ENCODE measurements at places on chromosomes 16 and 17.
A peak's percentile ranks its signal among the peaks of the same experiment; 100 is the strongest.

DNA sequence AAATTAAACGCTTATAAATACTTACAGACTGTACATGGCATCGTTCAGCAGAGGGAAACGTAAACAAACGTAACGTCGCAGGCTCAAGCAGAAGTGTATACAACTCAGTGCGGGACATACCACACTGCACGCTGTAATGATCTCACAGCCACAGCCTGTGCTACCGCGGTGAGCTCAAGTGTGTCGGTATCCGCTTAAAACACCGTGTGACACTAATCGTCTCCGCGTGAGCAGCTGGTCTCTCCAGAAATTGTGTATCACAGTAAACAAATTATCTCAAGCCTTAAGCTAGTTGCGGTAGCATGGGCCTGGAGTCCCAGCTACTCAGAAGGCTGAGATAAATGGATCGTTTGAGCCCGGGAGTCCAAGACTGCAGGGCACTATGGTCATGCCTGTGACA is 115.3 kb downstream of the ANKRD11 start:
- no peak overlapping the region for H3K4me3 ChIP-seq
- peaks cover 12% of the 10 kb centered on the region for H3K36me3 ChIP-seq
- H3K27ac ChIP-seq: no peak overlapping the region

GRCh38 chr17:31487648-31488263 is 96.3 kb downstream of the RAB11FIP4 start:
- no peaks in the 10 kb centered on the region for H3K36me3 ChIP-seq
- peak overlapping the region; percentile 71 for H3K4me3 ChIP-seq
- peak; percentile 92 for DNase-seq
- H3K27me3 ChIP-seq: peaks cover 50% of the 10 kb centered on the region
- peaks cover 26% of the 10 kb centered on the region for H3K4me1 ChIP-seq

GRCh38 chr17:17134957-17135333 is 71.2 kb downstream of the PLD6 start:
- DNase-seq: no peak
- no peaks in the 10 kb centered on the region for H3K27me3 ChIP-seq
- no peak overlapping the region for H3K4me3 ChIP-seq
- peaks cover 7% of the 10 kb centered on the region for H3K4me1 ChIP-seq
- peaks cover 100% of the 10 kb centered on the region for H3K36me3 ChIP-seq

DNA sequence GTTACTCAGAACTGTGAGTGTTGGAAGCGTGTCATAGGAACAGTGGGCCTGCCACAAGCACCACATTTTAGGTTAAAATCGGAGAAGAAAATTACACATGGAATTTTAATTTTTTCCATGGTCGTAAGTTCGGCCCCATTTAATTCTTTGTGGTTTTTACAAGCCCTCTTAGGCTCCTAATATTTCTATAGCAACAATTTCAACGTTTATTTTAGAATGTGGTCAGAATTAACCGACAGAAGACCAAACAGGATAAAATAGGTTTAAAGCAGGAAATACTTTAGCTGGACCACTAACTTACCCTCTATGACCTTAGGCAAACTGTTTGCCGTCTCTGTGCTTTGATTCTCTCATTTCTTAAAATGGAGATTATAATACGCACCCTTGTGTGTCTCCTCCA is 69.9 kb downstream of the FTO start:
- no peak for DNase-seq
- H3K27me3 ChIP-seq: no peaks in the 10 kb centered on the region
- H3K36me3 ChIP-seq: no peaks in the 10 kb centered on the region
- H3K4me3 ChIP-seq: no peak overlapping the region

DNA sequence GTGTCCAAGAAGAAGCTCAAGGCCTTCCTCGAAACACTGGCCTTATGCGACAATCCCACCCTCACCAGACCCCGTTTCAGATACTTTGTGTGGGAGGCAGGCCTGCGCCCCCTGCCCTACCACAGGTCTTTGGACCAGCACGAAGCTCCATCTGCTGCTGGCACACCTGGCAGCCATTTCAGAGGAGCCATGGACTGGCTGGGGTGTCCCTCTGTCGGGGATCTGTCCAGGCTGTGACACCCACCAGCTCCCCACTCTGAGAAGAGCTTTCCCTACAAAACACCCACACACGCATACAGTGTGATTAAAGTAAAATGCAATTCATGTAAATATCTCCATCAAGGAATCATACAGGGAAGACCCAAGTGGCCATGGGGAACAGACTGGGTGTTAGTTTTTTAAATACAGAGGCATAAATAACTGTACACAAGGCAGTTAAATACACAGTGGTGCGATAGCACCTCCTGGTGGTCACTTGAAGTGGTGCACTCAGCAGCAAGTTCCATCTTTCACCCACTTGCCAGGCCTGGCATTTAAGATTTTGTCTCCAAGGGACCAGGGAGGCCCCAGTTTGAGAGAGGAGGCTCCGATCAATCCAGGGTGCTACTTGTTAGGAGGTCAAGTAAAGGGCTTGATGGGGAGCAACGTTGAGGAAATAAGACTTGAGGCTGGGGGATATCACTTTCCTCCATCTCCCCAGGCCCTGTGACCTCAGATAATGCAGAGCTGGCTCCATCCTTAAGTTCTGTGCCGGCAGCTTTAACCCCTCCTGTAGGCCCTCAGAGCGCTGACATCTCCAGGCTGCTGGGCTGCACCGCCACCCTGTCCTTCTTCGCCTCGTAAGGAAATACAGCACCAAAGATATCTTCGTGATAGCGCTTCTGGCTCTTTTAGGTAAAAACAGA is 43.6 kb downstream of the NOS2 start:
- no peaks in the 10 kb centered on the region for H3K36me3 ChIP-seq
- no peak for DNase-seq
- H3K27me3 ChIP-seq: no peaks in the 10 kb centered on the region
- H3K4me3 ChIP-seq: no peak overlapping the region
- no peaks in the 10 kb centered on the region for H3K4me1 ChIP-seq
- H3K27ac ChIP-seq: no peak overlapping the region

GRCh38 chr17:72530454-72530853 is 409.6 kb downstream of the SOX9 start:
- no peaks in the 10 kb centered on the region for H3K36me3 ChIP-seq
- no peaks in the 10 kb centered on the region for H3K27me3 ChIP-seq
- H3K27ac ChIP-seq: no peak overlapping the region
- H3K4me1 ChIP-seq: no peaks in the 10 kb centered on the region
- no peak overlapping the region for H3K4me3 ChIP-seq

- H3K27me3 ChIP-seq: peaks cover 15% of the 10 kb centered on the region
- no peak overlapping the region for H3K4me3 ChIP-seq
- H3K4me1 ChIP-seq: peaks cover 28% of the 10 kb centered on the region
- H3K27ac ChIP-seq: no peak overlapping the region
- no peaks in the 10 kb centered on the region for H3K36me3 ChIP-seq
These were observed 3.7 kb upstream of the SSTR2 start for GRCh38 chr17:73160980-73161630.

GRCh38 chr17:74527081-74527480 is 4.2 kb downstream of the CD300LB start:
- H3K36me3 ChIP-seq: no peaks in the 10 kb centered on the region
- H3K27me3 ChIP-seq: no peaks in the 10 kb centered on the region
- no peak overlapping the region for H3K27ac ChIP-seq
- no peak overlapping the region for H3K4me3 ChIP-seq
- H3K4me1 ChIP-seq: no peaks in the 10 kb centered on the region
- DNase-seq: peak; percentile 68

DNA sequence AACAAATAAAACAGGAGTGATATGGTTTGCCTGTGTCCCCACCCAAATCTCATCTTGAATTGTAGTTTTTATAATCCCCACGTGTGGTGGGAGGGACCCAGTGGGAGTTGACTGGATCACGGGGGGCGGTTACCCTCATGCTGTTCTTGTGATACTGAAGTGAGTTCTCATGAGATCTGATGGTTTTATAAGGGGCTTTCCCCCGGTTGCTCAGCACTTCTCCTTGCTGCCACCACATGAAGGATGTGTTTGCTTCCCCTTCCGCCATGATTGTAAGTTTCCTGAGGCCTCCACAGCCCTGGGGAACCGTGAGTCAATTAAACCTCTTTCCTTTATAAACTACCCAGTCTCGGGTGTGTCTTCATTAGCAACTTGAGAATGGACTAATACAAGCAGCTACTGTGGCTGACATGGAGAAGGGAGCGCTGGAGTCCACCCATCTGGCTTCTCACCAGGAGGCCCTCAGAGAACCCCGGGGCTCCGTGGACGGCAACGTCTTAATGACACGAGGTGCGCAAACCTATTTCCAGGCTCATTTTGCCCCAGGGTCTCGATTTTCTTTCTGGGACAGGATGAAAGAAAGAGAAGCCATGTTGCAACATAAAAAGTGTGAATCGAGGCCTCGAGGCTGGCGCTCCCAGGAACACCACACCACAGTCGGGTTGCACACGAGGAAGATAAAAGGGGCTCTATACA is 129.5 kb downstream of the DYNLRB2 start:
- DNase-seq: peak; percentile 39
- H3K27me3 ChIP-seq: no peaks in the 10 kb centered on the region
- H3K27ac ChIP-seq: no peak overlapping the region
- no peaks in the 10 kb centered on the region for H3K36me3 ChIP-seq
- no peak overlapping the region for H3K4me3 ChIP-seq
- H3K4me1 ChIP-seq: no peaks in the 10 kb centered on the region

- no peak overlapping the region for H3K4me3 ChIP-seq
- no peak for DNase-seq
- no peaks in the 10 kb centered on the region for H3K4me1 ChIP-seq
- H3K36me3 ChIP-seq: no peaks in the 10 kb centered on the region
These were observed 15.2 kb downstream of the RAB11FIP3 start for GRCh38 chr16:440627-441026.

GRCh38 chr16:86287664-86288201 is 222.6 kb upstream of the FOXF1 start:
- H3K27ac ChIP-seq: no peak overlapping the region
- no peak for DNase-seq
- no peaks in the 10 kb centered on the region for H3K36me3 ChIP-seq

- DNase-seq: no peak
- H3K4me3 ChIP-seq: no peak overlapping the region
- no peaks in the 10 kb centered on the region for H3K27me3 ChIP-seq
These were observed 681.9 kb downstream of the CDH11 start for GRCh38 chr16:64440005-64440404.

DNA sequence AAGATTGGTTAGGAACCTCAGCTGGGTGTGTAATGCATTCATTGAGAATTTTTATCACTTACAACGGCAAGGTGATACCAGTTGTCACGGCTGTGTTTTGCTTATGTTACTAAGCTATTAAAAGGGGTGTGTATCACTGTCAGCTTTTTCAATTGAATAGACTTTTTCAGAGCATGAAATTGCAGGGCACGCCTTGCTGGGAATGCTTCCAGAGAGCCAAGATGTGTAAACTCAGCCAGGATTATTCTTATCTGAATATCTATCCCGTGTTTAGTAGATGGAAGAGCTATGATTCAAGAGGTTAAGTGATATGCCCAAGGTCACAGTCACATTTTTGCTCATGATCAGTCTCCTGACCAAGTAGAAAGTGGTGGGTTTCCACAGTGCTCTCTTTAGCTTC is 6.6 kb upstream of the TEKT3 start:
- H3K36me3 ChIP-seq: no peaks in the 10 kb centered on the region
- no peak overlapping the region for H3K4me3 ChIP-seq
- no peak for DNase-seq
- peaks cover 33% of the 10 kb centered on the region for H3K4me1 ChIP-seq
- no peak overlapping the region for H3K27ac ChIP-seq
- no peaks in the 10 kb centered on the region for H3K27me3 ChIP-seq

GRCh38 chr17:77382356-77382911 is 241.7 kb downstream of the SEC14L1 start:
- H3K4me3 ChIP-seq: no peak overlapping the region
- no peak for DNase-seq
- H3K4me1 ChIP-seq: peaks cover 100% of the 10 kb centered on the region
- peak overlapping the region; percentile 99 for H3K27ac ChIP-seq
- no peaks in the 10 kb centered on the region for H3K36me3 ChIP-seq

- no peaks in the 10 kb centered on the region for H3K27me3 ChIP-seq
- no peaks in the 10 kb centered on the region for H3K36me3 ChIP-seq
- H3K27ac ChIP-seq: no peak overlapping the region
- H3K4me1 ChIP-seq: no peaks in the 10 kb centered on the region
- no peak for DNase-seq
- H3K4me3 ChIP-seq: no peak overlapping the region
These were observed 247.2 kb downstream of the CNTNAP4 start for GRCh38 chr16:76524356-76524755.

DNA sequence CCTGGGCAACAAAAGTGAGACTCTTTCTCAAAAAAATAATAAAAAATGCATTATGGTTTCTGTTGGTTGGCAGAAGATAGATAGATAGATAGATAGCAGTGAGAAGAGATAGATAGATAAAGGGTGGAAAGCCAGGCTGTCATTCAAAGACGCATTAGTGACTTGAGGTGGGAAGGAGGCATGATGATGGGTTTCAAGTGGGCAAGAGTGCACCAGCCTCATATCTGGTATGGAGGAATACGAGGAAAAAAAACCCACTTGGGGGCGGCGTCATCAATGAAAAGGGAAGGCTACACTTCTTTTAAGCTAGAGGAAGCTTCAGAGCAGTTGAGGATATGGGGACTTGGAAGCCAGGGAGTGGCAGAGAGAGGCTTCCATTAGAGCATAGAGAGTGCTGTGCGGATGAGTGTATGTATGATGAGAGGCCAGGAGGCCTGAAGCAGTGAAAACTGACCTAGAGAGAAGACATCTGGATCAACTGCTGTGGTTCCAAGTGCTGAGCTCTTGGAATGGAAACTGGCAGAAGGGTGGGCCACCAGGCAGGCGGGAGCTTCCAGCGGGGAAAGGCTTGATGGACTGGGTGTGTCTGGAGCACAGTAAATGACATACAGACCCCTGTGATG is 31.8 kb downstream of the CEP95 start:
- no peak overlapping the region for H3K27ac ChIP-seq
- no peaks in the 10 kb centered on the region for H3K4me1 ChIP-seq
- H3K36me3 ChIP-seq: peaks cover 93% of the 10 kb centered on the region
- no peaks in the 10 kb centered on the region for H3K27me3 ChIP-seq
- DNase-seq: no peak

DNA sequence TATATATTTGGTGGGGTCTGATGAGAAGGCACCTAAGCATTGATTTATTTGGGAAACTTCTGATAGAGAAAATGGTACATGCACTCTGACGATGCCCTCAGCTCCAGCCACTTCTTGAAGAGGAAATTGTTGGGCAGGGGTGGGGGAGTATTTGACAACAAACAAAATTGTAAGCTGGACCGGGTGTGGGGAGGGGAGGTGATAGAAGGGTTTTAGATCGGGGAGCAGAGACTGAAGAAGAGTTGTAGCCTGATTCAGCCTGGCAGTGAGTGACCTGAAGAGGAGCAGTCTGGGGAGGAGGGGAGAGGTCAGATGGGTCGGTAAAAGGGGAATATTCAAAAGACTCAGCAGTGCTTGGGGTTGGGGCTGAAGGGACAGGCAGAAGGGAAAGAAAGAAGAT is 2284.7 kb downstream of the TP53TG3F start:
- H3K4me1 ChIP-seq: no peaks in the 10 kb centered on the region
- peak; percentile 80 for DNase-seq
- no peak overlapping the region for H3K27ac ChIP-seq
- H3K4me3 ChIP-seq: no peak overlapping the region
- no peaks in the 10 kb centered on the region for H3K27me3 ChIP-seq
- H3K36me3 ChIP-seq: no peaks in the 10 kb centered on the region

- H3K4me1 ChIP-seq: no peaks in the 10 kb centered on the region
- peaks cover 30% of the 10 kb centered on the region for H3K36me3 ChIP-seq
- H3K27me3 ChIP-seq: no peaks in the 10 kb centered on the region
- H3K27ac ChIP-seq: no peak overlapping the region
- DNase-seq: no peak
These were observed 163.4 kb downstream of the ZFHX3 start for GRCh38 chr16:72884573-72884972.

- no peaks in the 10 kb centered on the region for H3K36me3 ChIP-seq
- no peaks in the 10 kb centered on the region for H3K27me3 ChIP-seq
These were observed 2.1 kb upstream of the SEPTIN12 start for GRCh38 chr16:4790261-4790660.

- no peak for DNase-seq
- H3K27me3 ChIP-seq: no peaks in the 10 kb centered on the region
- peak overlapping the region; percentile 89 for H3K27ac ChIP-seq
- H3K36me3 ChIP-seq: no peaks in the 10 kb centered on the region
- peak overlapping the region; percentile 92 for H3K4me3 ChIP-seq
These were observed 1.5 kb downstream of the LRRC3C start for GRCh38 chr17:39928858-39929645.
